Nephron progenitor cell (in vitro differentiated cells): ENCODE measurements at places on chromosomes 7 and 10.

GRCh38 chr10:21473541-21473940 lies 51.9 kb downstream of the SKIDA1 start:
- no peak for DNase-seq

- no peak for DNase-seq
Measured at GRCh38 chr7:105756367-105756766, 120.0 kb downstream of the ATXN7L1 start.

- peak; percentile 91 for DNase-seq
Measured at GRCh38 chr7:92447345-92448204, at the start of gene GATAD1. TSS of gene GATAD1 (plus strand) at chr7:92447482. CDS start at chr7:92447730, 248 bp downstream.

DNA sequence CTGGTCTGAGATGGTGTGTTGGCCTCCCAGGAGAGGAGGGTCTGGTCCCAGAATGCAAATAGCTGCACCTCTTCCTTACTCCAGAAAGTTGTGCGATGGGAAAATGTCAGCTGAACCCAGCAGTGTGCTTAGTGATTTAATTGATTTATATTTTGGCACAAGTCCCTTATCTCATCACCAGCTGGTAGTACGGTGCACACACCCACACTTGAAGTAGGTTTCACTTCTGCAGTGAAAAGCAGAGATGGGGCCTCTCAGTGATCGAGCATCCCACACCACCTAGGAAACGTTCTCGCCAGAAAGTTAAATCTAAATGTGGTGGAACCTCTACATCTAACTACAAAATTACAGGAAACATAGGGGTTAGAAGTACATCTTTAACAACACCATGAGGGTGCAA lies 80.4 kb downstream of the UBE3C start:
- DNase-seq, result no peak

GRCh38 chr7:21358648-21359047 lies 69.2 kb upstream of the SP4 start:
- no peak for DNase-seq

GRCh38 chr10:103762162-103762561 lies 93.2 kb downstream of the SH3PXD2A start:
- DNase-seq, result no peak

- DNase-seq, result no peak
Measured at GRCh38 chr10:47286591-47287315, 13.2 kb upstream of the GDF10 start.

- no peak for DNase-seq
Measured at GRCh38 chr7:151060416-151061212, 1.2 kb downstream of the SLC4A2 start.

DNA sequence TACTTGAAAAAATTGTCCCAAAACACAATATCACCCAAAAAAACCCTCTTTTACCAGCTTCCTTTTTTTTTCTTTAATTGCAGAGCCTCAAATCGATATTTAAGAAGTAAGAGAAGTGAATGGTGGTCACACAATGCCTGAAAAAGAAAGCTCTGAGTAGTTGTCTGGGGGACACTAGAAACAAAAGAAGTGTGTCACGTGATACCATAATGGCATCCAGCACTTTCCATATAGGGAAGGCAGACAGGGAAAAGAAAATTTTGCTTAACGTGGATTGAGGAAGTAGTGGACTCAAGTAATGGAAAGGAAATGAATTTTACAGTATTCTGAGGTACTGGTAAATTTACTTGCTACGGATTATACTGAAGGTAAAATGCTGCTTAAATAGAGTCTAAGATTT lies 765.9 kb upstream of the C7orf33 start:
- DNase-seq, result no peak

GRCh38 chr10:82813856-82814255 lies 938.9 kb downstream of the NRG3 start:
- no peak for DNase-seq
